Frontal cortex (tissue), 4 donors: ENCODE measurements at places on chromosomes 7 and 10. TPM values are rescaled to one million over a fixed set of nuclear protein-coding genes. Genes with fewer than 3 reads are reported as not detected.

The AKR1C4 gene
- total RNA-seq = not detected

The MARVELD1 gene
- 6.1 TPM for total RNA-seq

The ADRA2A gene
- 19.6 TPM for total RNA-seq

GRCh38 chr10:121675344-121675743, 77.1 kb upstream of the FGFR2 start:
- no peak for DNase-seq

- no peak for DNase-seq
These were observed 34.6 kb downstream of the SCART1 start for GRCh38 chr10:133488354-133488753.

DNA sequence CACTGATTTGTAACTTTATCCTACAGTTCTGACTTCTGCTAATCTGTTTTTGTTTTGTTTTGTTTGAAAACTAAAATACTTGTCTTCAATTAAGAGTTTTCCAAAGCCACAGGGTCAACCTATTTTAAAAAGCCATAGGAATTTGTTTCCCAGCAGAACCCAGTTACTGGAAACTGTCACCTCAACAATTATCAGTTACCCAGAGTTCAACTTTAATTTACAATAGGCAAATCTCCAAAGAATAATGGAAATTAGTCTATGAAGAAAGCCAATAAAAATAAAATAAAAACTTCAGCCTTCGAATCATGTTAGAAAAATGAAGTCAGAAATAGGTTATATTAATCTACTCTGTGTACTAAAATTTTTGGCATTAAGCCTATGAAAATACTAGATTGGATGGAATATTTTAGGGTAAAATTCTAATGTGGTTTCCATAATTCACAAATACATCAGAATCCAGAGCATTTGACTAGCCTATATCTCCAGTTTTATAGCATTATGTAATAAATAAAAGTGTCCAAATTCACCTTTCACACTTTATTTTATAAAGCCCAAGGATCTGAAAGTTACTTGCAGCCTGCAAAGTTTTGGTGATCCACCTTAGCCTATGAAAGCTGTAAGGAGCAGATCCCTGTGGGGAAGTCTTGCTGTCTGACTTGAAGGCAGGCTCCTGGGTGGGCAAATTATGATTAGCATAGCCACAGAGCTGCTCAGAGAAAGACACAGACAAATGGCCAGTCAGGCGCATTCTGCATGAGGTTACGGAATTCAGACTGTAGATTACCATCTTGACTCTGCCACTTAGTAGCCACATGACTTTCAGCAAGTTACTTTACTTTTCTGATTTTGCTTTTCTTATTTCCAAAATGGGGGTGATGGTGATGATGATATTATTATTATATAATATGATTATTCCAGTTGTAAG, 250.0 kb upstream of the HGF start:
- no peak for DNase-seq

DNA sequence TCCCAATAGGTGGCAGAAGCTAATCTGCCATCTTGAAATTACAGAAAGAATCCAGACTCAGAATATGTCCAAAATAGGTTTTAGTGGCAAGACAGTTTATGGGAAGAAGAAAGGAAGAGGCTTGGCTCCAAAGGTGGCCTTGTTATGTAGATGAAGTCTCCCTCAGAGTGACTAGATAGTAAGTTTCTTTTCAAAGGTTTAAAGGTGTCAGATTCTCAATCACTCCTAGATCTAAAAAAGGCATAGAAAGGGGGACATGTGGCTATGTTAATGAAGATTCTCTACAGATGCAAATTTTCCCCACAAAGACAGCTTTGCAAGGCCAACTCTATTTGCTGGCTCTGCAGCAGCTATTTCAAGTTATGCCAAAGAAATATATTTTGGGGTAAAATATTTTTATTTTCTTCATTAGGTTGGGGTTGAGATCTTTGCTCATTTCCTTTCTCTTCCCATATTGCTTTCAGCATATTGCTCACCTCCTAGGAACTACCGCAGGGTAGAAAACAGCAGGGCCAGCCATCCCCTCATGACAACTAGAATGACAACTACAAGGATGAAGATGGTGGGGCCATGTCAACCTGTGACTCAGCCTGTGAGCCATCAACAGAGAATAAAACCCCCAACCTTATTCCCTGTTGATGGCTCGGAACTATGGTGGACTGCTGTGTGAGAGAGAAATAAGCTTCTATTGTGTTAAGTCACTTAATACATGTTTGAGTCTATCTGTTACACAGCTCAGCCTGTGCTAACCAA, 274.0 kb upstream of the GALNT17 start:
- DNase-seq = no peak
